ENCODE measurements at places on chromosomes 5 and 9.
A peak's percentile ranks its signal among the peaks of the same experiment; 100 is the strongest.

- DNase-seq = no peak
Measured at GRCh38 chr9:113901221-113901688, 25.1 kb downstream of the ZNF618 start.

DNA sequence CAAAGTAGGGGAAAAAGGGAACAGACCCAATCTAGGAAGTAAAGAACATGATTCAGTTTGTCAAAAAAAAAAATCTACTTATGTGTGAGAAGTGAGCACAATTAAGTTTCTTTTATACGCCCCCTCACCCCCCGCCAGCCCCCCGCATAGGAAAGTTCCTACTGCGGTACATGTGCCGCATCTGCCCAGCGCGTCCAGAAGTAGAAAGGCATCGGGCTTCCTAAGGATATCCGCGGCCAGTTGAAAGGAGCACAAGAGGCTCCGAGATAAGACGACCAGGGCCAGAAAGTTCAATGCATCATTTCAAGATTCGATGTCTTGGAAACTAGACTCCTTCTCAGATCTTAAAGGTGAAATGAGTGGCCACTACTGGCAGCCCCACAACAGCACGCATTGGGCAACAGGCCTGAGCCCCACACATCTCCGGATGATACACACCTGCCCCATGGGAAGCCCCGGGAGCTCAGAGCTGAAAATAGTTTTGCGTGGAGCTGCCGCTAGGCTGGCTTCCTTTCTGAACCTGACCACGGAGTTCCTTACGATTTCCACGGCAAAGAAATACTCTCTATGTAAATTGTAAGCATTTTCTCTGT, 203.9 kb downstream of the RAB3C start:
- DNase-seq = peak; percentile 24

- DNase-seq = no peak
Measured at GRCh38 chr9:72353455-72354116, 11.4 kb downstream of the ZFAND5 start.

DNA sequence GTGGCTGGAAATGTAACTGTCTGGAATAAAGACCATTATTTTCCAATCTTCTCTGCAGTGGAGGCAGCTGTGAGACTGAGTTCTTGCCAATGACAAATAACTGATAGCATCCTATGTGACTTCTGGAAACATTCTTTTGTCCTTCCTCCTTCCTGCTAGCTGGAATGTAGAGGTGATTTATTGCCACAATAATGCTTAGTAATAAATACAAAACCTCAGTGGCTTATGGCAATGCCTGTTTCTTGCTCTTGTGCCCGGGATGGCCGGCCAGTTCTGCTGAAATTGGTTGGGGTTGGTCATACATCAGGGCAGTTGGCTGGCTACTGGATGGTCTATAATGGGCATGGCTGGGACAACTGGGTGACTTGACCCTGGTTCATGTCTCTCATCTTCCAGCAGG, 12.2 kb upstream of the TEX48 start:
- DNase-seq = no peak

- peak; percentile 75 for DNase-seq
Measured at GRCh38 chr5:74035521-74035937, 409.5 kb downstream of the ARHGEF28 start.

DNA sequence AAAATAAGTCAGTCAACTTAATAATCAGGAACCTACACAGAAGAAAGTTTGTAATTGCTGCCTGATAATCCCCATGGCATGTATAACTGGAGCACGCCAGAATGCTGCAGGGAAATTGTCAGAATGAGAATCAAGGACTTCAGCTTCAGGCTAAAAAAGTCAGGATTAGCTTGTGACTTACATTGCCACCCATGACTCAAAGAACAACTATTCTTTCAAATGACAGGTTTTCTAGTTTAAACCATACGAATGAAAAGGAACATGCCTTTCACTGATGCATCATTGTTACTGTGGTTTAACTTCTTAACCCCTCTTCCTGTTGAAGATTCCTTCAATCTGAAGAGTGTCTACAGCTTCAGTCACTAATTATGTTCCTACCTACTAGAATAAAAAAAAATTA, 112.4 kb downstream of the ISL1 start:
- DNase-seq = no peak

DNA sequence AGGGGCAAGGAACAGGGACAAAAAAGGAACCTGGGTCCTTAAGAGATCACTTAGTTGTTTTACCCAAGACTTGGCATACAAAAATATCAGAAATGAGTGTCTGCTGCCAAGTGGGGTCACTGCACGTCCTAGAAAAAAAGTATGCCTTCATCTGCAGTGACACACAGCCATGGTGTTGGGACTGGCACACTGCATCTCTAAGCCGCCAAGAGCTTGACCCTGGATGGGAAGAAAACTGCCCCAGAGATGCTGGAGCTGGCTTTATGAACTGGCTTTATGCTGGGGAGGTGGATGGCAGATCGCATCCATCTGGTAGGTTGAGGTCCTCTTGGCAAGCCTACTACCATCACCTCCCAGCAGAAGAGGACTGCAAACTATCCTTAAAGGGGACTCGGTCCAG, 51.7 kb downstream of the IRF1 start:
- DNase-seq = peak; percentile 59

GRCh38 chr5:126499853-126500342, 76.7 kb downstream of the GRAMD2B start:
- DNase-seq = peak; percentile 42

DNA sequence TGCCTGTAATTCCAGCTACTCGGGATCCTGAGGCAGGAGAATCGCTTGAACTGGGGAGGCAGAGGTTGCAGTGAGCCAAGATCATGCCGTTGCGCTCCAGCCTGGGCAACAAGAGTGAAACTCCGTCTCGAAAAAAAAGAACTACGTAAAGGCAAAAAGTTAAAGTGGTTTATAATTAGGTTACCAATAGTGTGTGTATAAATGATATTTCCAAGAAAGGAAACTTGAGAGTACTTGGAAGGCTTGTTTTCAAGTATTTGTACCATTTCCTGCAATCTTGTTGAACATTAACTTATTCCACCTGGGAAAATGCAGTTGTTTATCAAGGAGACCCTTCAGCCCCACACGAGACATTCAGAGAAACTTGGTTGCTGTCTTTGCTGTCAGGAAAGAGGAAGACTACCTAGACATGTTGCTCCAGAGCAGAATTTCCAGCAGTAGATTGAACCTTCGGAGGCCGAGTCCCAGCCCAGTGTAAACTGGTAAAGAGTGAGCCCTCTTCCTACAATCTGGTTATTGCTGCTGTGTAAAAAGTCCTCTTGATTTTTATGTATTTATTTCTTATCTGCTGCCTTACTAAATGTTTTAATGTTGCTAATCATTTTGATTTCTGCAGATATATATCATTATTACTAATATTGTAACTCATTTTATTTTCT, 30.1 kb downstream of the STXBP1 start:
- DNase-seq = no peak

DNA sequence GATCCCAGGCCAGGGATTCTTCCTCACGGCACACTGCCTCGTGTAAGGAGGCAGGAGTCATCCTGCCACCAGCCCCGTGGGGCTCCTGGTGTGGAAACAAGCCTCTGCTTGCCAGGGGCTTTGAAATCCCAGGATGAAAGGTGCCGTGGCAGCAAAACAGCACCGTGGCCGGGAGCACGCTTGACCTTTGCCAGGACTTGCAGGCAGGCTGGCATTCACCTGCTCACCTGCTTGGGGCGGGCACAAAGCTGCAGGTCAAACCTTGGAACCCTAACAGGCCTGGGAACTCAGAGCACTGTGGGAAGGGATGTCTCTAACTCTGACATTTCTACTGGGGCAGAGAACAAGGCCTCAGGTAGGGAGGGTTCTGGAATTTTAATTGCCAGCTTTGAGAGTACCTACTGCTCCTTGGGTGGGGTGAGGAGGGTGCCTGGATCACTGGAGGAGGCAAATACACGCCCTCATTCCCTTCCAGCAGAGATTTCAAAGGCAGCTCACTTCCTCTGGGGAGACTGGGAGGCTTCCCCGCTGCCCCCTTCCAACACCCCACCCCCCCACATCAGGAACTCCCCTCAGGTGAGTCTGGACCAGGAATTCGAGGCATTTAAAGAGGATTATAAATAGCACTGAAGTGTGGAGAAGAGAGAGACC, 45.6 kb upstream of the STXBP1 start:
- DNase-seq = no peak

- DNase-seq = no peak
Measured at GRCh38 chr5:167831754-167832504, 459.5 kb upstream of the WWC1 start.

DNA sequence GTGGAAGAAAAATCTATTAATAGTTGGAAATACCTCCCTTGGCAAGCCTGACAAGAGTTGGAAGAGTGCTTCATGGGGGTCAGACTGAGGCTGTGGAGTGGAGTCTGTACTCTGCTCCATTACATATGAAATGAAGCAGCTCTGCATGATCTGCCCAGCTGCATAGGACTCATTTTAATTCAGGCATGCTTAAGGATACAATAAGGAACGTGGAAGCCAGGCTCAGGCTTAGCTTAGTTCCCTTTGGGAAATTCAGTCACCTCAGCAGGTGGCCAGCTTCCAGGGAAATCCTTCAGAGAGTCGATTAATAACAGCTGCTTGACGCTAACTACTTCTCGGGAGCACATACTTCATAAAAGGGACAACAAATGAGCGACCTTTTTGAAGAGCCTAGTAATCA, 1672.9 kb upstream of the WWC1 start:
- DNase-seq = no peak

GRCh38 chr5:36607114-36607571, 737 bp downstream of the SLC1A3 start:
- peak; percentile 63 for DNase-seq

GRCh38 chr9:109098171-109098959, 21.4 kb downstream of the TMEM245 start:
- no peak for DNase-seq

DNA sequence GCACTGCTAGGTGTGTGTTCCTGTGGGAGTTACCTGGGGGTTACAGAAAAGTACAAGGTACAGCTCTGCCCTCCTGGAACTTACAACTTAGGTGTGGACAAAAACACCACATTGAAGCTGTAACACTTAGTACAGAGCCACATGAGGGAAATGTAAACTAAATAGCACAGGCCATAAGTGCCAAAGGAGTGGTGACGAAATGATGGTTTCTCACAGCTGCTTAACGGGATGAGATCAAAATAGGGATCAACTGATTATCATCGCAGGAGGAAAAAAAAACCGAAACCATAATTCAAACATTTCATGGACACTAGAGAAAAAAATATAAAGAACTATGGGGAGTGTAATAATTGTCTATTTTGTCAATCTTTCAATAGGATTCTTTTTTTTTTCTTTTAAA, 5.9 kb downstream of the LIX1 start:
- no peak for DNase-seq

GRCh38 chr5:95035891-95036685, 248.8 kb downstream of the MCTP1 start:
- peak; percentile 67 for DNase-seq

DNA sequence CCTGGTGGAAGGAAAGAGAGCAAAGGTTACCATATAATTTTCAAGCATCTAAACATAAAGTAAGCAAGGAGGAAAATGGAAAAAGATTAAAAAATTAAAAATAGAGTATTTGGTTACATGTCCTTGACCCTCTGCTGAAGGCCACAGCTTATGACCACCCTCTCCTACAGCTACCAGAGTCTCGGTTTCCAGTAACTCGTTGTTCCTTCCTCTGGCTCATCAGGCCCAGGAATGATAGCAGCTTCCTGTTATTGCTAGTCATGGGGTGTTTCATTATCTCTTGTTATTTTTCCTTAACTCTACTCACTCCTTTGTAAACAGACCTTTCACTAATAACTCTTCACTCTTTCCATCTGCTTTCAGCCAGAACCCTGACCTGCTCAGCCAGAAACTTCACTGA, 102.2 kb downstream of the YTHDC2 start:
- no peak for DNase-seq

DNA sequence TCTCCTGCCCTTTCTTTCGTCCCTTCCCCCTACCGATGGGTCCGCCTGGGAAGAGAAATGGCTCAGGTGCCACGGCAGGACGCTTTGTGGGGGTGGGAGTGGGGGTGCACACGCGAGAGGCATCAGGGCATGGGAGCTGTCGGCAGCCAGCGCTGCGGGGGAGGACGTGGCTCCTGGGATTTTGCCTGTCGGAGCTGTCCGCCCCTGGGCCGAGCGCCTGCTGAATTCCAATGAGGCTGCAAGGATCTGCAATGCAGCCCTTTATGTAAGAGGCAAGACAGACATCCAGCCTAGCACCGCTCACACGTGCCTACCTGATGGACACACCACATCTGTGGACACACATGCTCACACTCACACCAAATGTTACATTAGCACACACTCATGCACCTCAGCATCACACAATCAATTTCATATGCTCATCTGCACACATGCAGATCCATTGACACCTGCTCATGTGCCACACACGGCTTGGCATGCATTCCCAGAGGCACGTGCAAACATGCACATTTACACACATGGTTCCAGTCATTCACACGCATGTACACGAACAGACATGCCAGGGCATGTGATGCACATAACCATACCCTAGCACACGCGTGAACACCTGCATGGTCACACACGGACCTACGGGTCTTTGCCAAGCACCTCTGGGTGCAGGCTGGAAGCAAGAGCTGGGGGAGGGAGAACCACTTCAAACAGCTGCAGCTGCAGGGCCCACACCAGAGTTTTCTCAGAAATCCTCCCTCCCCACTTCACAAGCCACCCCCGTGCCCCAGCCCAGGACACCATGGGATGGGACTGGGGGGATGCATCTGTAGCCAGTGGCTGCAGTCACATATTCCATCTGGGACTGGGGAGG, 1.4 kb downstream of the GRIN1 start:
- DNase-seq = no peak

DNA sequence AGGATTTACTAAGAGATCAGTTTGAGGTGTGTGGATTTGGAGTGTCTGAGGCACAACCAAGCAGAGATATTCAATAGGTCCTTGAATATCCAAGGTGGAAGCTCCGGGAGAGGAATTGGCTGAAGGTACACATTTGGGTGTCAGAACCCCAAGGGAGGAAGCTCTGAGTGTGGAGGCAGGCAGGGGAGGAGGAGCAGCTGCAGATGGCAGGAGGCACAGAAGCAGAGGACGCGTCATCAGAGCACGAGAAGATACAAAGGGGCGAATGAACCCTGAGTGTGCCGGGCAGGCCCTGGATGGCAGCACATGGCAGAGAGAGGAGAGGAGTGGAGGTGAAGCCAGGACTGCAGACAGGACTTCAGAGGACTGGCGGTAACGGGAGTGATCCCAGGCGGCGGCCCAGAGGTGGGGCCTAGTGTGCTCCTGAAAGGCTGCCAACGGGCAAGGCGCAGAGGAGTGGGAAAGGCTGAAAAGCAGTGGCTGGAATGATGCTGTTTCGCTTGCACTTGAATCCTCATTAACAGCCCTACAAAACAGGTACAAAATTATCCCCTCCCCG, 179.8 kb downstream of the FANCC start:
- DNase-seq = no peak
